ENCODE measurements at places on chromosomes 12 and 14. TPM values are rescaled to one million over a fixed set of nuclear protein-coding genes. Genes with fewer than 3 reads are reported as not detected.

- no peak for DNase-seq
Observed at GRCh38 chr12:59219148-59219547, 298.8 kb upstream of the LRIG3 start.

DNA sequence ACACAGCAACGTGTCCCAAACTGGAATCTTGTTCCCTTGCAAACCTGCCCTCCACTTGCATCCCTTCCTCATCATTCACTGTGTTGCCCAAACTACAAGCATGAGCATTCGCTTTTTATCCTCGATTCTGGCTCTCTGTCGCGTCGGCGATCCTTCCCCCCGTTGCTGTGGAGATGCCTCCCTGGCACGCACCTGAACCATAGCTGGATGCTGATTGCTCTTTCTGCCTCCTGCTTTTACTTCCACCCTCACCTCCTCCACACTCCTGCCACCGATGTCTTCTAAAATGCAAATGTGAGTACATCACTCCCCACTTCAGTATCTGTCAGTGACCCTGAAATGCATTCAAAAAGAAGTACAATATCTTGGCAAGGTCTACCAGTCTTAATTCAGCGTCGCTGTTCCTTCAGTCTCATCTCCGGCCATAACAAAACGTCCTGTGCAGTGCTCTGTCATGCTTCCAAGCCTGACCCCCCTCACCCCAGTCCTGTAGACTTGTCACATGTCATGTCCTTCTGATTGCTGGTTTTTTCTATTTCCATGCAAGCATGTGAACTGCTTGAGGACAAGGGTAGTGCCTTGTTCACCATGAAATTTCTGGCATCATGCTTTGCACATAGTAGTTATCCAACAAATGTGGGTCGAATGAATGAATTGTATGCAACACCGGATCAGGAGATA, 2.5 kb upstream of the PPP2R5C start:
- no peak for DNase-seq

Gene IL26
- total RNA-seq, result not detected

DNA sequence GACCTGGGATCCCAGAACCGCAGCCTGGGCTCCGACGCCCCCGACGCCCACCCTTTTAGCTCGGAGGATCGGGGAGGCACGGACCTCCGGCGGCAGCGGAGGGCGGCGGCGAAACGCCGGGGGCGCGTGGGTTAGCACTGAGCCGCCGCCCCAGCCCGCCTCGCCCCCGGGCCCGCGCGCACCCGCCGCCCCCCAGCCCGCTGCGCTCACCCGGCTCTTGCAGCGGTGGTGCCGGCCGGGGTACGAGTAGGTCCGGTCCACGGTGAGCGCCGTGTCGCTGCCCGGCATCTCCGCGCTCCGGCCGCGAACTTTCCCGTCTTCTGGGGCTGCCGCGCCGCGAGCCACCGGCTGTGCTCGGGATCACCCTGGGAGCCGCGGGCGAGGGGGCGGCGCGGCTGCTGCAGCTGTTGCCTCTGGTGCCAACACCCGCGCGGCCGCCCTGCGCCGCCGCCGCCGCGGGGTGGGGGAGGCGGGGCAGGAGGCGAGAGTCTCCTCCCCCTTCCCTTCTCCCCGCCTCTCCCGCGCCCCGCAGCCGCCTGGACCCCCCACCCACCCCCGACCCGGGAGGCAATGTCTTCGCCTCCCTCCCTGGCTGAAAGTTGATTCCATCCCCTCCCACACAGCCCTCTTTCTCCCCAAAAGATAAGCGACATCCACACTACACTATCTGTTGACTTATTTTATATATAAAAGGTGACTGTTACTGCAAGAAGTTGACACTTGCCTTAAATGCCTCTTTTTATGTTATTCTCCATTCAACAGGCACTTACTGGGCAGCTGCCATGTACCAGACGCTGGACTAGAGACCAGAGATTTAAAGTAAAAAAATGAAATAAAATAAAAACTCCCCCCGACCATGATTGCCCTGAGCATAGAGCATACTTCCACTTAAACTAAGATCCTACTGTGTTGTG, at the start of gene TMCC3:
TSS of gene TMCC3 (minus strand) at position 415 of the 914 bp plus-strand sequence. CDS start at position 288, 127 bp downstream.
- DNase-seq, result peak; percentile 32

Measured in SJSA1 (cell line).